Endodermal cell (in vitro differentiated cells): ENCODE measurements at places on chromosomes 7 and 10. TPM values are rescaled to one million over a fixed set of nuclear protein-coding genes. Genes with fewer than 3 reads are reported as not detected.

ZNF716 gene
- total RNA-seq: not detected in 3 replicates

DNA sequence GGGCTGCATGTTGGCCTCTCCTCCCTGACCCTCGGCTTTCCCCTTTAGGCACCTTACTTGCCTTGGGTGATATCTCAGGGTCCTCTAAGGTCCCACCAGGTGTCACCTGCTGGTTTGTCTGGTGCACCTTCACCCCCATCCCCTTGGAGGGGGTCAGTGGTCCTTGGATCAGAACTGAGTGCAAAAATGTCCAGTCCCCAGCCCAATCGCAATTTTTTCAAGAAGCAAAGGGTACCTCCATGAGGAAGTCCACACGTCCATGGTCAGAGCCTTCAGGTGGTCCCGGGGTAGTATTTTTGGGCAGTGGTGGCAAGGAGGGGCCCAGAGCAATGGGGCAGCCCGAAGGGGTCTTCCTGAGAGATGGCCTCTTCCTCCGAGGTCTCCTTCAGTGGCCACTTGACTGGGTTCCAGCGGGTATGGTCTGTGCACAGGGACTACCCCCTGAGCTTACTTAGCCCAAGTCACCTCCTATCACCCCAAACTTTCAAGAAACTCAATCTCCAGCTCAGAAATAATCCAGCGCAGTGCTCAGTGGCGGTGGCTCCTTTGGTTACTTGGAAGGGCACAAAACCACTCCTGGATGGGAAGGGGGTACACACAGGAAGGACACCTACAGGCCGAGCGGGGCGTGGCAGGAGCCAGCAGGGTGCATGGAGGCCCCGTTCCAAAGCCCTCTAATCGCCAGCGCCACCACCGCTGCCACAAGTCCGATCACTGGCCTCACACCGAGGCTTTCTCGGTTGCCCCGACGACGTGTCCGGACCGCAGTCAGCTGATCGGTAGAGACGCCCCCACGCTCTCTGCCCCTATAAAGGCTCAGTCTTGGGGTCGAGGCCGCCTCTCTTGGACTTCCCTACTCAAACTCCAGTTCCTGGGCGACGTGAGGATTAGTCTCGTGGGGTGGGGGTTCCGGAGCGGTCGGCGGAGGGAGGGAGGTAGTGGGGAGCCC is 4.5 kb downstream of the SAP25 start:
- peaks cover 18% of the 10 kb centered on the region for H3K36me3 ChIP-seq
- peaks cover 4% of the 10 kb centered on the region for H3K4me1 ChIP-seq
- no peaks in the 10 kb centered on the region for H3K27me3 ChIP-seq
- no peak overlapping the region for H3K27ac ChIP-seq
- DNase-seq: peak; percentile 95

GRCh38 chr7:12378389-12378788 is 25.3 kb downstream of the VWDE start:
- no peak for DNase-seq

SPDYE9 gene
- total RNA-seq: not detected in 2 replicates

VDAC2 gene
- 277 and 290 TPM in 2 replicates for total RNA-seq

- no peak overlapping the region for H3K4me3 ChIP-seq
- H3K27me3 ChIP-seq: peaks cover 100% of the 10 kb centered on the region
- H3K36me3 ChIP-seq: no peaks in the 10 kb centered on the region
- H3K4me1 ChIP-seq: no peaks in the 10 kb centered on the region
- DNase-seq: no peak
- no peak overlapping the region for H3K27ac ChIP-seq
Observed at GRCh38 chr7:19111474-19112273, 5.8 kb downstream of the TWIST1 start.

AGMO gene
- 0.23 TPM in 1 of 3 replicates, not detected in the others for total RNA-seq

GRCh38 chr7:106779877-106780276 is 85.2 kb upstream of the PIK3CG start:
- H3K27me3 ChIP-seq: no peaks in the 10 kb centered on the region
- DNase-seq: peak; percentile 86
- H3K27ac ChIP-seq: no peak overlapping the region
- peaks cover 7% of the 10 kb centered on the region for H3K4me1 ChIP-seq
- H3K36me3 ChIP-seq: no peaks in the 10 kb centered on the region

- H3K27me3 ChIP-seq: no peaks in the 10 kb centered on the region
- no peak overlapping the region for H3K27ac ChIP-seq
- H3K4me1 ChIP-seq: no peaks in the 10 kb centered on the region
Observed at GRCh38 chr10:34297541-34298345, 517.4 kb downstream of the PARD3 start.

- DNase-seq: no peak
- no peak overlapping the region for H3K27ac ChIP-seq
- H3K4me3 ChIP-seq: peak overlapping the region; percentile 97
- H3K36me3 ChIP-seq: peaks cover 5% of the 10 kb centered on the region
- no peaks in the 10 kb centered on the region for H3K4me1 ChIP-seq
- no peaks in the 10 kb centered on the region for H3K27me3 ChIP-seq
Observed at GRCh38 chr7:35691366-35691765, 3.6 kb downstream of the HERPUD2 start.

- peaks cover 2% of the 10 kb centered on the region for H3K4me1 ChIP-seq
- H3K36me3 ChIP-seq: peaks cover 35% of the 10 kb centered on the region
- H3K27me3 ChIP-seq: no peaks in the 10 kb centered on the region
- DNase-seq: no peak
Observed at GRCh38 chr7:135974667-135975066, 2.5 kb downstream of the MTPN start.

RPP38 gene
- total RNA-seq: 23.4 and 23.6 TPM in 2 replicates
